Glutamatergic neuron (in vitro differentiated cells): ENCODE measurements at places on chromosomes 5 and 9.
A peak's percentile ranks its signal among the peaks of the same experiment; 100 is the strongest.

GRCh38 chr5:142770650-142771609 is 753 bp downstream of the ARHGAP26 start:
- DNase-seq: peak; percentile 62

- no peak for DNase-seq
Measured at GRCh38 chr5:69368458-69369339, 621 bp downstream of the AK6 start.

DNA sequence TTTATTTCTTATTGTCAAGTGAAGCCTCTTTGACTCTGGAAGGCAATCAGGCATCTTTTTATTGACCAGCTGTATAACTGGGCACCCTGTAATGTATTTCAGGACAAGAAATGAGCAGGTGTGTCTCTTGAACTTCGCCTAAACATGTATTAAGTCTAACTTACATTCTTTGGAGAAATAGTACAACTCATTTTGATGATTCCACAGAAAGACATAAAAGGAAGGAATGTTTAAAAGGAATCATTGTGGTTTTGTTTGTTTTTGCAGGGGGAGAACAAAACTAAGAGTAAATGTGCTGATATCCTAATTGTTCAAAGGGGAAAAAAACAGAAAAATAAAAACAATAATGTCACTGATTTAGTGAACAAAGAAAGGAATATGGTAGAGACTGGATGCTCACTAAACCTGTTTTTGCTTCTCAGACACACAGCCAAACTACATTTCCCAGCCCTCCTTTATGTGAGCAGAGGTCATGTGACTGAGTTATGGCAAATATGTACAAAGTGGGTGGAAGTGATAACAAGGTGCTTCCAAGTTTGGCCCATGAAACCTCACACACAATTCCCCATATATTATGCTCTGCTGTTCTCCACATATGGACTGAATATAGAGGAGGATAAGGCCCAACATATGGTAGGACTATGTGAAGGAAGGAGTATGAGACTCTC is 150.6 kb upstream of the ACOT12 start:
- DNase-seq: no peak

DNA sequence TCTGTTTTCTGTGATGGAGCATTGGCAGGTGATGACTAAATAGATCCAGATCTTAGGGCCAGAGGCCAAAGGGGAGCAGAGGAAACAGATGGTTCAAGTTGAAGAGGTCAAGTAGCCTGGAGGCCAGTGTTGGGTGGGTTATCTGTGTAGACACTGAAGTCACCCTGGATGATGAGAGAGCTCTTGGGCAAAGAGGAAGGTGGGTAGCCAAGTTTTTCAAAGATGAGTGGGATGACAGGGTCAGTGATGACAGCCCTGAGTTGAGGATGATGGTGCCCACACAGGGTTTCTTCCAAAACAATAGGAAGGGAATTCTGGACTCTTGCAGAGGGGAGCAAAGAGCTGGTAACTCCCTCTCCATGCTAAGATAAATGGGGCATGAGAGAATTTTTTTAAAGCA is 76.6 kb downstream of the CD180 start:
- DNase-seq: no peak

- no peak for DNase-seq
Measured at GRCh38 chr9:115957585-115957984, 196.0 kb upstream of the PAPPA start.

DNA sequence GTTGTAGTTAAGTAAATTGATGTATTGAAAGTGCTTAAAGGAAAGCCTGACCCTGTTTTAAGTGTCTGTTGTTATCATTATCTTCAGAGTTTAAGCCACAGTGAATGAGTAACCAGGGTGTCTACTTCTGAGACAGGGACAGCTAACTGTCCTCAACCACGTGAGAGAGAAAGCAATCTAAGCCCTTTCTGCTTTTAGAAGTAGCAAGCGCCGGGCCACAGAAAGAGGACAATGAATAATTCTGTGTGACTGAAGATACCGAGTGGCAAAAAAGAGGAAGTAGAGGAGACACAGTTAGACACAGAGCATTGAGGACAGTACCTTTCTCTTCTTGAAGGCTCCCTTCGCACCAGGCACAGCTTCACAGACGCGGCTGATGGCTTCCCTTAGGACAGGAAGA is 86.3 kb downstream of the S1PR3 start:
- DNase-seq: no peak

GRCh38 chr9:36764364-36765076 is 191.8 kb downstream of the MELK start:
- no peak for DNase-seq

DNA sequence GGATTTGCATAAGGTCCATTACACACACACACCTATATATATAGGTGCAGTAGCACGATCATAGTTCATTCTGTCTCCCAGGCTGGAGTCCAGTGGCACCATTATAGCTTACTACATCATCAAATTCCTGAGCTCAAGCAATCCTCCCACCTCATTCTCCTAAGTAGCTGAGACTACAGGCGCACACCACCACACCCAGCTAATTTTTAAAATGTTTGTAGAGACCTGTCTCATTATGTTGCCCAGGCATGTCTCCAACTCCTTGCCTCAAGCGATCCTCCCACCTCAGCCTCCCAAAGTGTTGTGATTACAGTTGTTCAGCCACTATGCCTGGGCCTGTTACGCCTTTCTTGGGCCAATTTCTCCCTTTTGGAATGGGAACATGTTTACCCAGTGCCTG is 39.7 kb downstream of the DNAJB5 start:
- no peak for DNase-seq

DNA sequence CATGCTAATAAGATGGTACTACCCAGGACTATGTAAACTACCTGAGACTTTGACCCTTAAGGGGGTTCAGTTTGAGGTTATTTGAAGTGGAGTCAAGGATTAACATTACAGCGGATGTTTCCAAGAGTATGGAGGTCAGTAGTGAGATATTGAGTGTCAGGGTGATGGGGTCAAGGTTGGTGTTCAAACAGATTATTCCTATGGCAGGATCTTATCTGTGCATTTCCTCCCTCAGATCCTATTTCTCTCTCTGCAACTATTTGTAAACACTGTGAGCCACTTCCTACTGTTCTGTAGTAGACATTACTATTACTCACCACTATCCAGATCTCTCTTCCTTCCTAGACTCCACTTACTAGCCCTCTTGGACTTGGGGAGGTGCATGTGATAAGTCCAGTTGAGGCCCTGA is 54.0 kb upstream of the STOM start:
- no peak for DNase-seq

GRCh38 chr9:75242426-75242825 is 154.1 kb downstream of the OSTF1 start:
- DNase-seq: no peak

- no peak for DNase-seq
Measured at GRCh38 chr5:144697847-144698262, 527.2 kb downstream of the KCTD16 start.

- no peak for DNase-seq
Measured at GRCh38 chr9:32906213-32906612, 95.2 kb downstream of the APTX start.

DNA sequence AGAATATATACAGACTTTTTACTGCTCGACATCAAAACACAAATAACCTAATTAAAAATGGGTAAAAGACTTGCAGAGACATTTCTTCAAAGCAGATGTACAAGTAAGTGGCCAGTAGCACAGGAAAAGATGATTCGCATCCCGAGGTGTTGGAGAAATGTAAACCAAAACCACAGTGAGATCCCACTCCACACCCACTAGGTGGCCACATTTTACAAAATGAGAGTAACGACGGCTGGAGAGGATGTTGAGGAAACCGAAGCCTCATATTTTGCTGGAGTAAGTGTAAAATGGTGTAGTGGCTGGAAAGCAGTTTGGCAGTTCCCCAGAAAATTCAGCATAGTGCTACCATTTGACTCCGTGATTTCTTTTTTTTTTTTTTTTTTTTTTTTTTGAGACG is 21.3 kb upstream of the GBGT1 start:
- DNase-seq: no peak

GRCh38 chr5:165108809-165109208 is 1603.4 kb downstream of the MAT2B start:
- no peak for DNase-seq

DNA sequence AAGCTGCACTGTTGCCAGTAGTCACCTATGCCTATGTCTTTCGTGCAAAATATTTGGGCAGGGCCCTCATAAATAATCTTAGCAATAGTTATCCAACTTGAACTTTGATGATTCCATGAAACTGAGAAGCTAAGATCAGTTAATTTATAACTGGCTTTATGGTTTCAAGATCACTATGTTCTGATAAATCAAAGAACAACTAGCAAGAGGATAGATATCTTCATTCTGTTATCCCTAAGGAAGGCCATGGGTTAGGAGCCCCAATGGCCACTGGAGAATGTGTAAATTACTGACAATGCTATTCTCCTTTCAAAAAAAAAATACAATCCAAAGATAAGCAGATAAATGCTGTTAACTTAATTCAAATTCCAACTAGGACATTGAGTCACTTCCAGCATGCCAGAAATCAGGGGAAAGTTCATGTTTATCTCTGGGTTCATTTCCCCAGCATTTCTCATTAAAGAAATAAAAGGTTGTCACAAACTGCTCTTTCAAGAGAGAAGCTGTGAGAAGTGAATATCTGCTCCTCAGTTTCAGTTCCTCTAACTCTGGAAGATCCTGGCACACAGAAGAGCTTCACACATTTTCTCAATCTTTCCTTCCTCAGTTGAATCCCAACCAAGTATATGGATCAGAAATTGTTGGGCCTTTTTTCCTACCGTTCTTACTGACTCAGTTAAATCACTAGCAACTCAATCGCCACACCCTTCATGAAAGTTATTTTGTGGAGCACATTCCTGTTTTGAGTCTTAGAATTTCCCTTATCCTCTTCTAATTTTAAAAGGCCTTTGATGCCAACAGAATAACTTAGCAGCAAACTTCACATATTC is 59.6 kb upstream of the SLC1A1 start:
- DNase-seq: no peak

GRCh38 chr5:180829726-180830125 is 27.1 kb upstream of the MGAT1 start:
- DNase-seq: no peak

GRCh38 chr5:157566902-157567489 is 8.6 kb downstream of the ADAM19 start:
- DNase-seq: no peak

DNA sequence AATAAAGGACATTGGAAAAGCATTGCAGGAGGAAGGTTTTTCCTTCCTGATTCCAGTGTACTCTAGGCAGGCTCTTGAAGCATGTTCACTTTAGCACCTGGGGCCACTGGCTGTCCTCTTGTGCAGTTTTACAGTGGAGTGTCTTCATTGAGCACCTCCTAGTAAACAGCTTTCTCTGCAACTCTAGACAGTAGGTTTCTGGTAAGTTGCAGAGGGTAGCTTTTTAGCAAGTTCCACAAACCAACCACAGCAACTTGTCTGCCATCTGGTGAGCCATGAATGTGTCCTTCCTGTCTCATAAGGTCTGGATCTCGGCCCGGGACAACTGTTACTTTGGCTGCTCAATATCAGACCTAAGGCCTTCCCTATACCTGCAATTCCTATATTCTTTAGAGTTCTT is 488.0 kb downstream of the MAN2A1 start:
- DNase-seq: no peak

- DNase-seq: no peak
Measured at GRCh38 chr5:2579126-2579525, 172.4 kb downstream of the IRX2 start.

GRCh38 chr5:7745882-7746610 is 104.9 kb downstream of the CFAP90 start:
- peak; percentile 86 for DNase-seq

- DNase-seq: no peak
Measured at GRCh38 chr5:67144183-67144639, 52.4 kb downstream of the CD180 start.

DNA sequence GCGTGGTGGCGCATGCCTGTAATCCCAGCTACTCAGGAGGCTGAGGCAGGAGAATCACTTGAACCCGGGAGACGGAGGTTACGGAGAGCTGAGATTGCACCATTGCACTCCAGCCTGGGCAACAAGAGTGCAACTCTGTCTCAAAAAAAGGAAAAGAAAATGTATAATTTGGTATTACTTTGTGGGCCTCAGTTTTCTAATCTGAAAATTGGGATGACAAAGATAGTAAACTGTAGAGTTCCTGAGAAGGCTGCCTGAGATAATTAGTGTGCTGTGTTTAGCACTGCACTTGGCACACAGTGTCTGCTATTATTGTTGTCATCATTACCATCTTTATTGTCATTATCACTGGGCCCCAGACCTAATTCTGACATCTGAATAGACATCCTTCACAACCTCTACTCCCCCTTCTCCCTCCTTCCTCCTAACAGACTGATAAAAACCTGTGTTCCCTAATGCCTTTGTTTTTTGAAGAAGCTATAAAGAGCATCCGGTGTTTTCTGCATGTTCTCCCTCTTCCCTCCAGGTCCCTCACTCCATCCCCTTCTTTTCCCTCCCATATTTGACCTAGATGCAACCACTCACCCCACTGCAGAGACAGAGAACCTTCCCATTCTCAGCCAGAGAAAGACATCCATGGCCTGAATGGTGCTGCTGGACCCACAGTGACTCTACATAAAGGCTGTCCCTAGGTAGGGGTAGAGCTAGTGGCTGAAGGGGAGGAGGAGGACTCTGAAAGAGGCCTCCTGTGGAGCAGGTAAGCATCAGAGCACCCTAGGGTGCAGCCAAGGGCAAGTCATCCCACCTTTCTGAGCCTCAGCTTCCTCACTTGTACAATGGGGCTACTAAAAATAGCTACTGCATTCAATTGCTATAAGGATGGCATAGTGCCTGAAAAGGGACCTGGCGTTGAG is 15.7 kb upstream of the CYSTM1 start:
- no peak for DNase-seq

- DNase-seq: no peak
Measured at GRCh38 chr9:132055756-132056155, 23.9 kb downstream of the MED27 start.

GRCh38 chr9:114034196-114034595 is 43.9 kb downstream of the AMBP start:
- no peak for DNase-seq

GRCh38 chr5:160001457-160001856 is 7.5 kb upstream of the TTC1 start:
- no peak for DNase-seq

- no peak for DNase-seq
Measured at GRCh38 chr5:126341906-126342630, 81.1 kb upstream of the GRAMD2B start.

GRCh38 chr5:102749416-102750030 is 5.6 kb upstream of the PAM start:
- no peak for DNase-seq

DNA sequence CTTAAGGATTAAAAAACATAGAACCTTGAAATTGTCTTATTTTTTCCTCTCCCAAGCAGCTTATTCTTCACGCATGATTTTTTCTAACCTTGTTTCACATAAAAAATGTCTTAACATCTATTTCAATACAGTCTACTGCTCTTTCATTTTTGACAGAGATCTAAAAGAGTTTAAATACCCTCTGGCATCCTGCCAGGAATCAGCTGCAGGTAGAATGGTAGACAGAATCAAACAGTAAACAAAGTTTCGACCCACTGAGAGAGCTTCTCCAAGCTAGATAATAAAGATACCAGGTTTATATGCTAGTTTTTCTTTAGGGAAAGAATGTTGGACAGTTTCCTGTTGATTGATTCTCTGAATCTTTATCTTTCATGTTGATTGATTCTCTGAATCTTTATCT is 555.8 kb upstream of the CDH9 start:
- no peak for DNase-seq
